ENCODE measurements at places on chromosomes 5 and 9. TPM values are rescaled to one million over a fixed set of nuclear protein-coding genes. Genes with fewer than 3 reads are reported as not detected.

- H3K27me3 ChIP-seq, result no peaks in the 10 kb centered on the region
- no peak overlapping the region for H3K27ac ChIP-seq
- no peak for DNase-seq
Measured at GRCh38 chr5:170315154-170315553, 17.6 kb upstream of the LCP2 start.

DNA sequence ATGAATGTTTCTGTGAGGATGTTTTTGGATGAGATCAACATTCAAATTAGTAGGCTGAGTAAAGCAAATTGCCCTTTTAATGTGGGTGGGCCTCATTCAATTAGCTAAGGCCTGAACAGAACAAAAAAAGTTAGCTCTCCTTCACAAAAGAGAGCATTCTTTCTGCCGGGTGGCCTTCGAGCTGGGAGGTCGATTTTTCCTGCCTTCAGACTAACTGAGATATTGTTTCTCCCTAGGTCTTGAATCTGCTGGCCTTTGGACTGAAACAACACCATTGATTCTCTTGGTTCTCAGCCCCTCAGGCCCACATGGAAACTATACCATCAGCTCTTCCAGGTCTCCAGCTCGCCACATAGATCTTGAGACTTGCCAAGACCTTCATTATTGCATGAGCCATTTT lies 29.1 kb upstream of the FREM1 start:
- H3K4me3 ChIP-seq, result no peak overlapping the region
- no peak for DNase-seq
- H3K4me1 ChIP-seq, result no peaks in the 10 kb centered on the region

Gene PCDHGA2
- total RNA-seq, result 0.11 TPM

Gene SLC1A3
- 3.4 TPM for total RNA-seq

DNA sequence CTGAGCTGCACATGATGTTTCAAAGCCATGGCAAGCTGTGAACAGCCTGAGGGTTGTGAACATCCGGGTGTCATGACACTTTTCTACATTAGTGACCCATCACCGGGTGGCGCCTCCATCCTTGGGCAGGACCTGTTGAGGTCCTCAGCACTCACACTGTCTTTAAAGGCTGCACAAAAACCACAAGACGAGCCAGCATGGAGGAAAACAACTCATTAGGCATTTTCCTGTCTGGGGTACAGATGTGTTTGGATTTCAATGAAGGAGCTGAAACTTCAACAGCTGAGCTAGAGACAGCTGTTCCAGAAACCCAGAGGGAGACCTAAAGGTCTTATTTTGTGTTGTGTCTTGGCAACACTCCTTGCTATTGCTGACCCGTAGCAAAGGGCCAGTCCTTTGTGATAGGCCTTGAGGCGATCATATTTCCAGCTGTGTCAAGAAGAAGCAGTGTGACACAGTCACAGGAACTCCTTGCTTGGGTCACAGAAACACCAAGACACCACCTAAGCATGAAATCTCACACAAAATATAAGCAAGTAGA lies 151.8 kb upstream of the VLDLR start:
- H3K4me1 ChIP-seq, result peaks cover 6% of the 10 kb centered on the region
- peak; percentile 7 for DNase-seq
- H3K27ac ChIP-seq, result no peak overlapping the region
